ENCODE measurements at places on chromosomes 6 and 20. TPM values are rescaled to one million over a fixed set of nuclear protein-coding genes. Genes with fewer than 3 reads are reported as not detected.

GRCh38 chr6:37116326-37116725 lies 53.6 kb upstream of the PIM1 start:
- DNase-seq, result no peak
- no peak overlapping the region for H3K27ac ChIP-seq
- H3K4me1 ChIP-seq, result no peaks in the 10 kb centered on the region
- no peak overlapping the region for H3K4me3 ChIP-seq

DNA sequence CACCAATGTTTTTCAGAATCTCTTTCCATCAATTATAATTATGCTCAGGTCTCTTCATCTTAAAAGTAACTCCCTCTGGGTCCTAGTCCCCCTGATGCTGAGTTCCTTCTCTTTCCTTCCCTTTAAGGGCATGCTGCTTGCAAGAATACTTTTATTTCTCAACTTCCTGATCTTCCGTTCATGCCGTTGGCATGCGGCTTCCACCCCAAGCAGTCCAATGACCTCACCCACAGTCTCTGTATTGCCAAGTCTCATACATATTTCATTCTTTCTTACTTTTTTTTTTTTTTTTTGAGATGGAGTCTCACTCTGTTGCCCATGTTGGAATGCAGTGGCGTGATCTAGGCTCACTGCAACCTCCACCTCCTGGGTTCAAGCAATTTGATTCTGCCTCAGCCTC lies 83.5 kb downstream of the NDUFAF5 start:
- H3K4me1 ChIP-seq, result peaks cover 2% of the 10 kb centered on the region
- no peaks in the 10 kb centered on the region for H3K27me3 ChIP-seq
- DNase-seq, result peak; percentile 8

DNA sequence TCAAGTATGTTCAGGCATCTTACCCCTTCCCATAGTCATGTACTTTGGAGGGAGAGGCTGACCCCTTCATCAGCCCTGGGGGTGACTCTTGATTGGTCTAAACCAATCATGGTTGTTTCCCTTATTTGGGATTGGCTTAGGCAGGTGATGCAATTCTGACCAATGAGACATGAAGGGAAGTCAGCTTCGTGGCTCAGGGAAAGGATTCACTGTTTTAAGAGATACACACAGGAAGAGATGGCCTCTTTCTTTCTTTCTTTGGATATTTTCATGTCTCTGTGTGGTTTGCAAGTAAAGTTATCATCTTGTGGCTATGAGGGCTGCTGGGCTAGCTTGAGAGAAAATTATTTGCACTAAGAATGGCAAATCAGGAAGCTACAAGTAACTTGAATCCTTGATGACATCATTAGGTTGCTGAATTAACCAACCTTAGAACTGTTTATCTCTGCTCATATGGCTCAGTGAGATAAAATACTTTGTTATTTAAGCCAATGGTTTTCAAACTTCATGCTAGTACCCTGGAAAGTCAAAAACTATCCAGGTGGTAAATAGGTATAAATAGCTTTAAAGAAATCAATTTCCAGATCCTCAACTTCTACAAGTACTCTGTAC lies 144.2 kb upstream of the CENPW start:
- no peaks in the 10 kb centered on the region for H3K36me3 ChIP-seq
- no peak overlapping the region for H3K4me3 ChIP-seq
- peak; percentile 25 for DNase-seq

PSORS1C1 gene
- total RNA-seq, result 0.66 TPM

GRCh38 chr20:36399147-36399968 lies 93.2 kb downstream of the DLGAP4 start:
- peak; percentile 6 for DNase-seq
- H3K27ac ChIP-seq, result no peak overlapping the region
- no peaks in the 10 kb centered on the region for H3K36me3 ChIP-seq
- H3K4me3 ChIP-seq, result no peak overlapping the region
- peaks cover 28% of the 10 kb centered on the region for H3K27me3 ChIP-seq

GRCh38 chr6:33631971-33632557 lies 10.9 kb downstream of the ITPR3 start:
- H3K36me3 ChIP-seq, result no peaks in the 10 kb centered on the region
- no peak for DNase-seq
- peaks cover 2% of the 10 kb centered on the region for H3K4me1 ChIP-seq

GRCh38 chr20:17627101-17627955 lies 54.7 kb downstream of the RRBP1 start:
- no peak for DNase-seq
- no peak overlapping the region for H3K27ac ChIP-seq
- H3K27me3 ChIP-seq, result no peaks in the 10 kb centered on the region
- peaks cover 70% of the 10 kb centered on the region for H3K36me3 ChIP-seq
- H3K4me1 ChIP-seq, result no peaks in the 10 kb centered on the region

BPI gene
- not detected for total RNA-seq

- no peak for DNase-seq
- no peaks in the 10 kb centered on the region for H3K36me3 ChIP-seq
- no peak overlapping the region for H3K27ac ChIP-seq
- H3K4me3 ChIP-seq, result no peak overlapping the region
- H3K4me1 ChIP-seq, result no peaks in the 10 kb centered on the region
These were observed 1310.1 kb downstream of the EPHA7 start for GRCh38 chr6:92109256-92109655.

DNA sequence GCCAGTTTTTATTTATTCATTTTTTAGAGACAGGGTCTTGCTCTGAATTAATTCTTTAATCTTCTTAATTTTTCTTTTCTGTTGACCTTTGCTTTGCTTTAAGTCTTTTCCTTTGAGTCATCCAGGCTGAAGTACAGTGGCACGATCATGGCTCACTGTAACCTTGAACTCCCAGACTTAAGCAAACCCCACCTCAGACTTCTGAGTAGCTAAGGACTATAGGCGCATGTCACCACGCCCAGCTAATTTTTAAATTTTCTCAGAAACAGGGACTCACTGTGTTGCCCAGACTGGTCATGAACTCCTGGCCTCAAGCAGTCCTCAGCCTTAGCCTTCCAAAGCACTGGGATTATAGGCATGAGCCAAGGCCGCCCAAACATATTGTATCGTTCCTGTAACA lies 71.3 kb upstream of the GNRH2 start:
- no peaks in the 10 kb centered on the region for H3K27me3 ChIP-seq
- no peak overlapping the region for H3K27ac ChIP-seq
- no peak overlapping the region for H3K4me3 ChIP-seq

Measured in fibroblast of lung (primary cell).